Testis (tissue), 5 donors: ENCODE measurements at places on chromosomes 1 and 21. TPM values are rescaled to one million over a fixed set of nuclear protein-coding genes. Genes with fewer than 3 reads are reported as not detected.

- no peak for DNase-seq
Observed at GRCh38 chr1:67676946-67677345, 8.1 kb upstream of the GADD45A start.

DNA sequence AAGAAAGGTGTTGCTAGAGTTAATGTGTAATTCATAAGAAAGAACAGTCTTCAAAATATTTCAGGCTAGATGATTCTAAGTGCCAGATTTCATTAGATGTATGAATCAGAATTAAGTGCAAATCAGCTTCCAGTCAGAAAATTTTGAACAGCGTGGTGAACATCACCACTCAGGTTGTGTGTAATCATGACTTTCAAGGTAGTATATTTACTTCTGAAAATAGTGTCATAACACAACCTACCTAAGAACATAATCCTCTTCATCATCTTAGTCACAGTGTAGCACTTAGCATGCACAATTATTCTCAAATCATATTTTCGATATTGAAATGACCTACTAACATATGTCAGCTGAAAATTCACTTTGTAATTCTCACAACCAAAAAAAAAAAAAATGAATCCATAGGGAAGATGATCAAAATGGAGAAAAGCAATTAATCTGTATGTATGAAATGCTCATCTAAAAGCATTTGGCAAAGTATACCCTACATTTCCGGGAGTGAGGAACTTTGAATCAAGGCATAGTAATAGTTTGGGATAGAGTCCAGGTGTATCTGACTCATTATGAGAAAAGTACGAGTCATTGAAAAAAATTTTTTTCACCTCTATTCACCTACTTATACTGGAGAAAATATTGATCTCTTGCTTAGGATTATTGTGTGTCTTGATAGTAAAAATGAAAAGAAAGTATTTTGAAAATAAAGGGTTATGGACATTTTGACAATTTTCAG lies 221.8 kb upstream of the CHRM3 start:
- DNase-seq: no peak

TSPEAR gene
- polyA plus RNA-seq: 0.53 TPM

GRCh38 chr1:94607398-94607797 lies 65.8 kb upstream of the F3 start:
- no peak for DNase-seq

DNA sequence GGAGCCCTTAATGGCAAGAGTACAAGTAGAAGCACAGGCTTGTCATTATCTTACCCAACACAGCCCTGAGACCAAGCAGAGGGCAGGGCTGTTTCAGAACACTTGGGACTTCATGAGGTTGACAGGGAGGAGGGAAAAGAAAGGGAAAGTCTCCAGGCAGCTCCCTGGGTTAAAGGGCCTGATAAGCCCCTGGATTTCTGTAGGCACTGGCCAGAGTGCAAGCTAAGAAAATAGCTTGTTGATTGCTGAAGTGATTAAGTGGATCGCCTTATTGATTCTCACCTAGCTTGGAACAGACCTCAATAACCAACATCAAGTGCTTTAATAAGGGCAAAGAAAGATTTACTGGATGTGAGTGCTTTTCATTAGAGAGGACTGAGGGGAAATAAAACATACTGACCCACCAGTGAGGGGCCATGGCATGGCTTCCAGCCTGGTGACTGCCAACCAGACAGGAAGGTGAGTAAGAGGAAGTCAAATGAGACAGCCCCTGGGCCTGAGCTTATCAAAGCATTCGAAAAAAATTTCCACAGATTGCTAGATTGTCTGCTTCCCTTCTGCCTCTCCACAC lies 121.4 kb upstream of the NFIA start:
- no peak for DNase-seq

DNA sequence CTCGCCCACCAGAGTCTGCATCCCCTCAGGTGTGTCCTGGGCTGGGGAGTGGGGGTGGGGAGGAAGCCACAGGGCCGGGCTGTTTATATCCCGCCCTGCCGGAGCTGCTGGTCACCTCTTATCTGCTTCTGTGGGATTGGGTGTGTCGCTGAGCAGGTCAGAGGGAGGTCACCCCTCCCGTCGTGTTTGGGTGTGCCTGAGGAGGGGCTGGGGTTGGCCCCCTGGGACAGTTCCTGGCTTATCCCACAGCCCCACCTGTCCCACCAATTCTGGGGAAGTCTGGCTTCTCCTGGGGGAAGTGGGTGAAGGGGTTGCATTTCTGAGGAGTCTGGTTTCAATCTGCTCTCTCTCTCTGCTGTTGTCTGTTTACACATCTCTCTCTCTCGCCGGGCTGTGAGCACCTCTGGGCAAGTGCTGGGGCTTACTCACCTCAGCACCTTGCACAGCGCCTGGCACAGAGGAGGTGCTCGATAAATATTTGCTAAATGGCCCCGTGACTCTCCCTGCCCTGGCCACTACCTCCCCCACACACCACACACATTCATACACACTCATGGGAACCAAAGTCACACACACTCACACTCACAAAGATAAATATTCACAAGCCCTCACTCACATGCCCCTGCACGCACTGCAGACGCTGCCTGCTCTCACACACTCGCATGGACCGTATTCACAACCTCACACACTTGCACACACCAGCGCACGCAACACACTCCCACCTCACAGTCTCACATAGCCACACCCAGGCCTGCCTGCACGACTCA lies 8.3 kb downstream of the ELF3 start:
- DNase-seq: no peak

- DNase-seq: no peak
Observed at GRCh38 chr1:30232288-30232899, 491.0 kb downstream of the MATN1 start.

DNA sequence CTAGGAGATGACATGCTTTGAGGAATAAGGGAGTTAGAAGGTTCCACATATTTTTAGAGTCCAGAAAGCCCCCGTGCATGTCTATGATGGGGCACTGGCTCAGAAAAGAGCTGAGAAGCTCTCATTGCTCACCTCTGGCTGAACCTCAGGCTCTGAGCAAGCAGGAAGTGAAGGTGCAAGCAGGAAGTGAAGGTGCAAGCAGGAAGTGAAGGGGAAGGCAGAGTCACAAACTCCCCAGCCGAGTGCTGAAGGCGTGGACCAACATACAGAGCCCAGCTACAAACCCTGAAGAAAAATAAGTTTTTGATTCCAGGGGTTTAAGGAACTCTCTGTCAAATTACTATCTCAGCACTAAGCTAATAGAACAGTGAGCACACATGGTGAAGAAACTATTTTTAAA lies 7.0 kb downstream of the KRTAP10-8 start:
- no peak for DNase-seq

KCNJ10 gene
- polyA plus RNA-seq: 1.9 TPM

APH1A gene
- polyA plus RNA-seq: 86.2 TPM

KISS1 gene
- polyA plus RNA-seq: 3.7 TPM

GRCh38 chr1:228242409-228242808 lies 34.6 kb downstream of the OBSCN start:
- DNase-seq: no peak

RNF223 gene
- polyA plus RNA-seq: not detected

CLCA1 gene
- polyA plus RNA-seq: 0.88 TPM

GRCh38 chr1:180094705-180095295 lies 59.9 kb upstream of the QSOX1 start:
- no peak for DNase-seq

RXRG gene
- polyA plus RNA-seq: 4.0 TPM

PGLYRP3 gene
- 0.28 TPM for polyA plus RNA-seq

RGL1 gene
- polyA plus RNA-seq: 34.3 TPM

DNA sequence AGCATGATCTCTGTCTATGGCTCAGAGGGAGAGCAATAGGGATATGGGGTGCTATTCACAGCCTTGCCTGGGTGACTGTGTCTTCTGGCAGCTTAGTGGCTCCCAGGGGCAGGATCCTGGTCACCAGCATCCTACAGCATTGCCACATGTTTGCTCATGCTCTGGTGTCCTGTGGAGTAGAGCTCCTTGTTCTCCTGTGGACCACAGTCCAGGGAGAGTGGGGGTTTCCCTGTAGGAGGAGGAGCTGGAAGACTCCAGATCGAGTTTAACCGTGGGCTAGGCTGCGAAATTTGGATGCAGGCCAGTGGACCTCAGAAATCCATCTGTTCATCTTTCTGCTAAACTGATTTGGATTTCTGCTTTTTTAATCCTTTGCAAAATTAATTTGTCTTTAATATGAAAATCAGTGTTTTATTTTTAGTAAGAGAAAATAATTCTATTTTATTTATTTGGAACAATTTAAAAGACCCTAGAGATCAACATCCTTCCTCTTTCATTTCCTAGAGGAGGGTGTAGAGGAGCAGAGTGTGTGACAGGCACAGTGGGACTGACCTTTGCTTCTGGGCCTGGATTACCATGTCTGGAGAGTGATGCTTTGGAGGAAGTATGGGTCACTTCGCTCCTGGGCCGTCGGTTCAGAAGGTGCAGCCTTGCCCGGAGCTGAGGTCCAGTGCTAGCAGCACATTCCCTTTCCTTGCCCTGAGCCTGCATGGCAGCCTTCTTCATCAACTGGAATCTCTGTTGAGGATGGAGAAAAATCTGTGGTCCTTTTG lies 17.4 kb downstream of the ADARB1 start:
- no peak for DNase-seq

AVPR1B gene
- not detected for polyA plus RNA-seq

- no peak for DNase-seq
Observed at GRCh38 chr1:156153362-156153761, at the start of gene SEMA4A. Gene SEMA4A, plus strand, starts transcription at chr1:156153585. Its CDS starts 994 bp downstream, at chr1:156154579.

DNA sequence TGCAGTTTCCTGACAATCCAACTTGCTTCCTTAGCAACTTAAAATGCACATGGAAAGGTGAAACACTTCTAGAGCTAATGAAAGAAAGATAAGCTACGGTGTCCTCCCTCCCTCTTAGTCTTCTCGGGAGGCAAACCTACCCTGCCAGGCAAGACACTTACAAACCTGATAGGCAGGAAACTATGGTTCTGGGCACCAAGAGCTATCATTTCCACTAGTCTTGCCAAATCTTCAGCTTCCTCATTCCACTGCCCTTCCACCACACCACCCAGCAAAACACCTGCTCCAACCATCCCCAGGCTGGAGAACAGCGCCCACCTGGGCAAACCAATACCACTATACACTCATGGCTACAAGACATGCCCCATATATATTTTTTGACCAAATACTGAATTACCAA lies 15.2 kb downstream of the NDC1 start:
- DNase-seq: no peak

GRCh38 chr1:235775246-235775860 lies 91.4 kb downstream of the LYST start:
- DNase-seq: no peak

DNA sequence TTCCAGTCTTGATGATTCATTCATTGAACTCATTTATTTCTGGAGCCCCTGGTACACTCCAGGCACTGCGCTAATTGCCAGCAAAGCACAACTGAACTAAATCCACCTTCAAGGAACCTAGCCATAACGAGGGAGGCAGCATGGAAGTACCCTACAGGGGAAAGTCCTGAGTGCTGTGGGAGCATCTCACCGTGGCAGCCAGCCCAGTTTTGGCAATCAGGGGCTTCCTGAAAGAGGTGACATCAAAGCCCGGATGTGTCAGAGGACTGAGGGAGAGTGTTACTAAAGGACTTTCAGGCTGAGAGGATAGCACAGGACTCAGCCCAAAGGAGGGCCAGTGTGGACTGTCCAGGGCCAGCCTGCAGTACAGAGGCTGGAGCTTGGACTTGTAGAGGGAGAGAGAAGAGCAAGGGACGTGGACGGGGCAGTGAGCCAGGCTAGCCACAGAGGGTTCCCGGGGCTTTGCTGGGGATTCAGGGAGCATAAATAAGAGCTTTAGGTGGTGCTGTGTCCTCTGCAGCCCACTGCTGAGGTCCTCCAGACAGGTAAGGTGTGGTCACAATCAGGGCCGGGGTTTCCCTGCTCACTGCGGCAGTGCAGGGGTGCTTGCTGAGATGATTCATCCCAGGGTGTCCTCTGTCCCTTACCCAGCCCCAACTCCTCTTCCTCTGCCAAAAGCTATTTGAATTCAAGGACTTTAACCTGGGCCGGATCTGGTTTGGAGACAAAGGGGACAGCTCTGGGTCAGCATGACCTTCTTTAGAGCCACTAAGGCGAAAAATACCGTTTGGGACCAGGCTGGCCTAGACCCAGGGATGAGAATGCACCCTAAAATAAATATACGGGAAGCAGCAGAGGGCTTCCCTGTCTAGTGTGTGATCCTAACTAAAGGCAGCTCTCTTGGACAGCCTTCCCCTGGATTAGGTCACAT lies 128.3 kb downstream of the EDEM3 start:
- DNase-seq: no peak

DNA sequence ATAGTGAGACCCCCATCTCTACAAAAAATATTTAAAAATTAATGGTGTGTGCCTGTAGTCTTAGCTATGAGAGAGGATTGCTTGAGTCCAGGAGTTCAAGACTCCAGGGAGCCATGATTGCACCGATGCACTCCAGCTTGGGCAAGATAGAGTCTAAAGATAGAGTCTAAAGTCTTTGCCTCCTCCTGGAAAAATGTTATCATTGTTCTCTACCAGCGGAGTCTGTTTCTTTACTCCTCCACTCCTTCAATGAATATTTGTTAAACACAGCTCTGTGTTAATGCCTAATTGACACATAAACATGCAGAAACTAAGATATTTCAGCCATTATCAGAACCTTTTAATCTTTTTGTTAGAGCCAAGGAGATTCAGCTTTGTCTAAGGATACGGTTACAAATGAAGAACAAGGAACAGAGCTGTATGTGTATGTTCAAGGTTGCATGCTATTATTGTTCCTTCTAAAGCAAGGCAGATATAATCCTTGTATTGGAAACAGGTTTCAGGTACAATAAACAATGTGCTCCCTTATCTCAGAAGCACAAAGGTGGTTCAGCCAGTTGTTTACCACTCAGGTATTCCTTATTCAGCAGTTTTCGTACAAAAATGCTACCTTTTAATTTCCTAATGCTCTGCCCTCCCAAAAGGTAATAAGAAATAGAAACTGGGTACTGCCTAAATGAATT lies 15.4 kb downstream of the OVAAL start:
- DNase-seq: no peak

LCK gene
- polyA plus RNA-seq: 4.3 TPM

GRCh38 chr1:242522996-242523718 lies 1.3 kb downstream of the PLD5 start:
- no peak for DNase-seq

DNA sequence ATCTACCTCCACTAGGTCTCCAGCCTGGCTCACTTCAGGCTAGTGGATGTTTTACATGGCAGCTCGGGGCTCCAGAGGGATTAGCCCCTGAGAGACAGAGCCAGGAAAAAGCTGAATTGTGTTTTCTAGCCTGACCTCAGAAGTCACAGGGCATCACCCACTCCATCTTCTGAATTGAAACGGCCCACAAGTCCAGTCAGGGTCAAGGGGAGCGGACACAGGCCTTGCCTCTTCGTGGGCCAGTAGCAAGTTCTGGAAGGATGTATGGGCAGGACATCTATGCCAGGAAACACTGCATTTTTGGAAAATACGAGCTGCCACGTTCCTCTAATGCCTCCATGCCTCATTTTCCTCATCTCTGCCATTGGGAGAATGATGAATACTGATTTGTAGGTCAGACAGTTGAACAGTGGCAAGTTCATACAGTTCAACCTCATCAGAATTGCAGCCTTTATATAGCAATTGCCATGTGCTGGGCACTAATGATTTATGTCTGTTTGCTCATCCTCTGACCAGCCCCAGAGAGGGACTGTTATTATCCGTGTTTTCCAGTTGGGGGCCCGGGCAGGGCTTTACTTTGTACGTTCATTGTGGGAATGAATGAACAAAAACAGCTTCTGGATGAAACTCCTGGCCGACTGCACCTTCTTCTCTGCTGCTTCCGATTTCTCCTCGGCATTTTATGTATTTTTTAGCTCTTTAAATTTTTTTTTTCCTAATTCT lies 23.2 kb upstream of the PCBP3 start:
- DNase-seq: no peak
